ENCODE measurements at places on chromosomes 12 and 14. TPM values are rescaled to one million over a fixed set of nuclear protein-coding genes. Genes with fewer than 3 reads are reported as not detected.
A peak's percentile ranks its signal among the peaks of the same experiment; 100 is the strongest.

GRCh38 chr14:53742233-53742620 lies 214.4 kb downstream of the BMP4 start:
- H3K4me1 ChIP-seq: no peaks in the 10 kb centered on the region
- no peaks in the 10 kb centered on the region for H3K27me3 ChIP-seq
- H3K4me3 ChIP-seq: no peak overlapping the region
- H3K27ac ChIP-seq: no peak overlapping the region
- H3K36me3 ChIP-seq: no peaks in the 10 kb centered on the region

DNA sequence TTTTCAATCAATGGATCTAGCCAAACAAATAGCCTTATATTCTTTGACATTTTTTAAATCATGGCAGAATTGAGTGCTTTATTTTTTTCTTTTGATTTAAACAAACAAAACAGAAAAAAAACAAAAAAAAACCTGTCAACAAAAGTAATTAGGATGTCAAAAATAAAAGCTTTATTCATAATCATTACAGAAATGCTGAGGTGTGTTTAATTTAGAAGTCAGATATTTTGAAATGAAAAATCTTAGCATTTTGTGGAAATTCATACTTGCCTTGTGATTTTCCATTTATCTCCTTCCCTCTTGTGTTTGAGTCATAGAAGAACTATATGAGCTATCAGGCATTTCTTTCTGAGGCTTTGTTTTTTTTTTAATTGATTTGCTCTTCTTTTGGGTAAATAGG lies 387.0 kb upstream of the STXBP6 start:
- no peak overlapping the region for H3K27ac ChIP-seq
- DNase-seq: no peak
- no peak overlapping the region for H3K4me3 ChIP-seq
- no peaks in the 10 kb centered on the region for H3K4me1 ChIP-seq
- no peaks in the 10 kb centered on the region for H3K36me3 ChIP-seq

GRCh38 chr14:53796734-53797133 lies 159.9 kb downstream of the BMP4 start:
- no peak for DNase-seq
- H3K27me3 ChIP-seq: no peaks in the 10 kb centered on the region
- H3K4me1 ChIP-seq: no peaks in the 10 kb centered on the region
- no peak overlapping the region for H3K27ac ChIP-seq

DNA sequence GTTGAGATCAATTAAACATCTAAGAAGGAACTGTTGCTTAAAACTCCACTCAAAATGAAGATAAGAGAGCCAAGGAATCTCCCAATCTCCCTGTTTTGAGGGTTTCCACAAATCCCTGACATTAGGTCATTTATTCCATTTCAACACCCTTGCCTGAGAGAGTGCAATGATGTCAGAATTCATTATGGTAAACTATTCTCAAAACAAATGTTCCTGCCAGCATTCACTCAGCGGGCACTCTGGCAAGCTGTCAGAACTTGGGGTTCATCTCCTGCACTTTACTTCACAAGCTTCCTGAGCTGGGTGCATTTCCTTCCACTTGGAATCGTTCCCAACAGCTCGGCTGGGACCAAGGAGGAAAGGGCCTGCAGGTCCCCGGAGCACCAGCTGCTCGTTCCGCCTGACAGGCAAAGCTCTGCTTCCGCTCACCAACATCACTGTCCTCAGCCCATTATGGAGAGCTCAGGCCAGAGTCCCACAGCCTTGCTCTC lies 117.8 kb downstream of the TTC7B start:
- no peaks in the 10 kb centered on the region for H3K27me3 ChIP-seq
- no peak for DNase-seq
- no peak overlapping the region for H3K4me3 ChIP-seq
- no peaks in the 10 kb centered on the region for H3K4me1 ChIP-seq
- H3K27ac ChIP-seq: no peak overlapping the region
- no peaks in the 10 kb centered on the region for H3K36me3 ChIP-seq

- no peak for DNase-seq
- no peaks in the 10 kb centered on the region for H3K27me3 ChIP-seq
- H3K36me3 ChIP-seq: no peaks in the 10 kb centered on the region
These were observed 135.7 kb downstream of the PLXNC1 start for GRCh38 chr12:94284046-94284445.

- H3K27ac ChIP-seq: no peak overlapping the region
- no peak for DNase-seq
- H3K36me3 ChIP-seq: no peaks in the 10 kb centered on the region
- no peaks in the 10 kb centered on the region for H3K4me1 ChIP-seq
- no peak overlapping the region for H3K4me3 ChIP-seq
- peaks cover 82% of the 10 kb centered on the region for H3K27me3 ChIP-seq
These were observed 31.7 kb downstream of the FOXN4 start for GRCh38 chr12:109277255-109277898.

DNA sequence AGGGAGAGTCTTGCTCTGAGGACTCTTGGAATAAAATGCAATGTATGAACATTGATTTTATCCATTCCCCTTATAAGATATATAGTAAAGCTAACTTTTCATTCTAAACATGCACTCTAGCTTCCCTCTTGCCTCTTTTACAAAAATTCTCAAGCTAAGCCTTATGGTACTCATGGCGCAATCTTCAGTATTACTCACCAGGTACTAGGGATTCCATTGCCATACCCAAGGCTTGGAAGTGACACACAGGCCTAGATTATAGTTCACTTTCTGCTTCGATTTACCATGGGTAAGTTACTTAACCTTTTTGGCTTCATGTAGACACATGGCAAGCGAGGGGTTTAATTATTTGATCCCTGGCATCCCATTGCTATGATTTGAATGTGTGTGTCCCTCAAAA lies 331.5 kb downstream of the LRIG3 start:
- H3K27ac ChIP-seq: no peak overlapping the region
- H3K4me1 ChIP-seq: no peaks in the 10 kb centered on the region
- H3K27me3 ChIP-seq: no peaks in the 10 kb centered on the region
- no peak for DNase-seq
- H3K4me3 ChIP-seq: no peak overlapping the region

- no peak for DNase-seq
- peak overlapping the region; percentile 98 for H3K27ac ChIP-seq
- peaks cover 36% of the 10 kb centered on the region for H3K4me1 ChIP-seq
- H3K4me3 ChIP-seq: peak overlapping the region; percentile 97
- H3K27me3 ChIP-seq: no peaks in the 10 kb centered on the region
- peaks cover 55% of the 10 kb centered on the region for H3K36me3 ChIP-seq
These were observed 787 bp downstream of the ACAD10 start for GRCh38 chr12:111686574-111687105.

GRCh38 chr12:4289231-4289878 lies 15.8 kb downstream of the CCND2 start:
- peaks cover 100% of the 10 kb centered on the region for H3K27me3 ChIP-seq
- H3K4me1 ChIP-seq: no peaks in the 10 kb centered on the region
- H3K27ac ChIP-seq: no peak overlapping the region
- no peak for DNase-seq

DNA sequence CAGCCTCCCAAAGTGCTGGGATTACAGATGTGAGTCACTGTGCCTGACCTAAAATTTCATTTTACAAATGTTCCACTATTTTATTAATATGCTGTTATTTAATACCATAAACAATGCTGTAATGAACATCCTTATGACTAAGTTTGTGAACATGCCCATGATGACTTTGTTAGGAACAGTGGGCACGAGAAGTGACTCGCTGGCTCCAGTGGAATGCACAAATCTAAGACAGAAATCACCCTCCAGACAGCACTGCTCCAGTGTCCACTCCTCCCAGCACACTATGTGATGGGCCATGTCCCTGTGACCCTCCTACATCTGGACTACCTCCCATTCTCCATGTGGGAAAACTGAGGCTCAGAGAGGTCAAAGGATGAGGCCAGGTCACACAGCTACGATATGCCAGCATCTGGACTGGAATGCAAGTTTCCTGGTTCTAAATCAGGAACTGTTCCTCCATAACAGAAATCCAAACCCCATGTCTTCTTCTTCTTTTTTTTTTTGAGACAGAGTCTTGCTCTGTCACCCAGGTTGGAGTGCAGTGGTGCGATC lies 57.9 kb downstream of the GPR68 start:
- peaks cover 14% of the 10 kb centered on the region for H3K36me3 ChIP-seq
- no peaks in the 10 kb centered on the region for H3K27me3 ChIP-seq
- DNase-seq: no peak
- no peak overlapping the region for H3K27ac ChIP-seq
- H3K4me1 ChIP-seq: no peaks in the 10 kb centered on the region

DNA sequence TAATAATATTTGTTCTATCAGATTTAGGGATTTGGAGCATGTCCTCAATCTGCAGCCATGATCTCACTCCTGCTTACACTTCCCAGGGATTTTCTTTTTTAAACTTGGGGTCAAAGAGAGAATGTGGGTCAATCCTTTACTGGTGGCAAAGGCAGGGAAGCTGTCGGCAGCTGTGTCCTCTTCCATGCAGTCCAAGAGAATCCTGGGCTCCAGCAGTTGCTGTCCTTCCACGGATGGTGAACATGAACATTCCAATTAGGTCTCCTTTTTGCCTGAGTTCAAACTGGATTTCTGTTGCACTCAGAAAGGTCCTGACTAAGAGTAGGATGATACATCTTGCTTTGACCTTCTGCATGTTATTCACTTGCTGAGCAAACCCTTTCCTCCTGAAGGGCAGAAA lies 73.9 kb downstream of the ARL6IP4 start:
- H3K36me3 ChIP-seq: no peaks in the 10 kb centered on the region
- no peak for DNase-seq
- no peak overlapping the region for H3K27ac ChIP-seq
- H3K4me3 ChIP-seq: no peak overlapping the region
- no peaks in the 10 kb centered on the region for H3K27me3 ChIP-seq
- peaks cover 14% of the 10 kb centered on the region for H3K4me1 ChIP-seq

GRCh38 chr12:68924546-68924945 lies 8.4 kb downstream of the CPM start:
- no peaks in the 10 kb centered on the region for H3K36me3 ChIP-seq
- H3K27ac ChIP-seq: no peak overlapping the region
- H3K27me3 ChIP-seq: no peaks in the 10 kb centered on the region

DNA sequence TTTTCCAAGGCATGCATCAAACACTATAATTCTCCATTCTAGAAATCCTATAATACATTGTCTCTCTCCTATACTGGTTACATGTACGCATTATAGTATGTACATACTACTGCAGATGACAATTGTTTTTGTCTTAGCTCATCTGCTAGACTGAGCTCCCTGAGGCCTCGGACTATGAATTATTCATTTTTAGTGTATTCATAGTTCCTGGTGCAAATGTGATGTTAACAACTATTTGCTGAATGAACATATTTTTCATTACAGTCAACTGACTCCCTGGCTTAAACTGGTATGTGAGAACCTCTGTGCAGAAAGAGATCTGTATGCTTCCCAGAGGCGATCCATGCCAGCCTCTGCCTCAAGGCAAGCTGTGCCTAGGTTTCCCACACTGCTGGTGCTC lies 91.8 kb upstream of the PARP11 start:
- DNase-seq: no peak
- H3K27me3 ChIP-seq: peaks cover 85% of the 10 kb centered on the region
- no peaks in the 10 kb centered on the region for H3K36me3 ChIP-seq
- H3K27ac ChIP-seq: no peak overlapping the region

GRCh38 chr12:116295327-116296263 lies 18.1 kb upstream of the MED13L start:
- no peaks in the 10 kb centered on the region for H3K4me1 ChIP-seq
- H3K27ac ChIP-seq: no peak overlapping the region
- no peak overlapping the region for H3K4me3 ChIP-seq
- DNase-seq: no peak
- no peaks in the 10 kb centered on the region for H3K36me3 ChIP-seq
- H3K27me3 ChIP-seq: peaks cover 61% of the 10 kb centered on the region

DNA sequence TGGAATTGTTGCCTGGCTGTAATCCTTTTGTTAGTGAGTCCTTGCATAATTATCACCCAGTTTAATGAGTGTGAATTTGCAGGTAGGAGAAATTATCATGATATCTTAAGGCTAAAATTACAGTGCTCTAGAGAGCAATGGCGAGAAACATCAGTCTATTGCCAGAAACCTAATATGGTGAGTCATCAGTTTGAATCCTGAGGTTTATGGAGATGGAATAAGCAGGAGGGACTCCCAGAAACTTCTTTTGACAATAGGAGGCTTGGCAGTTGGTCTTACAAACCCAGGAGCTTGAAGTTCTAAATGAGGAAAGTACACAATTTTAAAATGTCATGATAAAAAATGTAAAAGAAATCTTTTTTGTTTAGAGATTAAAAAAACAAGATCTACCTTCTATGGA lies 31.5 kb upstream of the CRADD start:
- no peak overlapping the region for H3K27ac ChIP-seq
- H3K27me3 ChIP-seq: no peaks in the 10 kb centered on the region
- H3K36me3 ChIP-seq: no peaks in the 10 kb centered on the region
- no peak for DNase-seq

DNA sequence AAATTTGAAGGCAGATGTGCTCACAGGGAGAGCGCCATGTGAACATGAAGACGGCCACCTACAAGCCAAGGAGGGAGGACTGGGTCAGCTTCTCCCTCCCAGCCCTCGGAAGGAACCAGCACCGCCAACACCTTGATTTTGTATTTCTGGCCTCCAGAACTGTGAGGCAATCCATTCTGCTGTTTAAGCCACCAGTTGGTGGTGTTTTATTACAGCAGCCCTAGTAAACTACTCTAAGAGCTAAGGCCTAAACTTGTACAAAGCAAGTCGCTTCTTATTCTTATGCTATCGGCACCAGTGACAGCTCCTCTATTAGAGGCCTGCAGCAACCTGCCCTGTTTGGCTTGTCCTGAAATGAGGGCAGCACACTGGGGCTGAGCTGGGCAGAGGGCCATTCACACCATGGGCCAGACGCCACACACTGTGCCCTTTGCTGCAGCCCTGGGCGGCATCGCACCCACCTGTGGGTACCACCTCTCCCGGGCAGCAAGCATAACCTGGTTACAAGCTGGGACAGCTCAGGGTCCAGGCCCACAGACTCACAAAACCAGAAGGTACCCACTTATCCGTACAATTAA lies 62.7 kb downstream of the NOS1 start:
- no peak for DNase-seq
- no peak overlapping the region for H3K27ac ChIP-seq
- no peak overlapping the region for H3K4me3 ChIP-seq
- H3K27me3 ChIP-seq: peaks cover 42% of the 10 kb centered on the region

Gene TRAF3
- total RNA-seq: 24.8 TPM

Gene ZNF891
- 4.8 TPM for total RNA-seq

Gene LGMN
- total RNA-seq: 64.9 TPM

Gene MSI1
- 1.4 TPM for total RNA-seq

Gene NCOR2
- total RNA-seq: 348 TPM

Gene CKAP4
- 108 TPM for total RNA-seq

Gene RSRC2
- total RNA-seq: 84.0 TPM

Gene MYO1H
- total RNA-seq: not detected

Gene BHLHE41
- total RNA-seq: 54.1 TPM

Measured in Calu3 (cell line).